ENCODE measurements at places on chromosomes 6 and 20.

- no peak for DNase-seq
These were observed 35.7 kb downstream of the RALY start for GRCh38 chr20:34029415-34029814.

DNA sequence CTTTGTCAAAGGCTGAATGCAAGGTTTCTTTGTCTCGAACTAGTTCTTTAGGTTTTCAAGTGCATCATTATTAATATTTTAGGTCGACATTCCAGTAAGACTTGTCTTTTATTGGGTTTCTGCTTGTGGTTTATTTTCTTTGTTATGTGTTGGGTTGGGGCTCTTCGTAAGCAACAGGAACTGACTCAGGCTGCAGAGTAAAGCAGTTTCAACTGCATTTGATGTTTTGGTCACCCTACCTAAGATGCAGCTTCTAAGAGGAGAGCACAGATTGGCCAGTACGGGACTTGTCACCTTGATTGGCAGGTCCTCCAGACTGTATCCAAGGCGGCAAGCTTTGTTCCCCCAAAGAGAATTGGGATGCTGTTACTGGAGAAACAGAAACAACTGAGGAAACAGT is 149.5 kb upstream of the SULF2 start:
- no peak for DNase-seq

- no peak for DNase-seq
These were observed 303.5 kb upstream of the RNF24 start for GRCh38 chr20:4318891-4319290.

GRCh38 chr6:32171234-32171633 is 4.7 kb downstream of the AGPAT1 start:
- no peak for DNase-seq

DNA sequence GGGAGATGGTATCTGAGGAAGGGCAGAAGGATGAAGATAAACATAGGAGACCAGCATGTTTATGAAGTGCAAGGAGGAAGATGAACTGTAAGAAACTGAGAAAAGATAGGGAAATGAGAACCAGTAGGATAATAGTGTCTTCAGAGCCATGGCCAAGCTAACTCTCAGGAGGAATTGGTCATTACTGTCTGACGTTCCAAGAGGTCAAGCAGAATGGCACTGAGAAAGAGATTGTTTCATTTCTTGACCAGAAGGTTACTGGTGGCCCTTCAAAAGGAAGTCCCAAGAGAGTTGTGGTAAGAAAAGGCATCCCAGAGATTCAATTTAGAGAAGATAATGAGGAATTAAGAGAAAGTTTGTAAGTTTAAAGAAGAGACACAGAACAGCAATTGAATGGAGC is 47.5 kb downstream of the EYA4 start:
- no peak for DNase-seq

GRCh38 chr6:160355001-160355400 is 6.8 kb downstream of the SLC22A3 start:
- no peak for DNase-seq

DNA sequence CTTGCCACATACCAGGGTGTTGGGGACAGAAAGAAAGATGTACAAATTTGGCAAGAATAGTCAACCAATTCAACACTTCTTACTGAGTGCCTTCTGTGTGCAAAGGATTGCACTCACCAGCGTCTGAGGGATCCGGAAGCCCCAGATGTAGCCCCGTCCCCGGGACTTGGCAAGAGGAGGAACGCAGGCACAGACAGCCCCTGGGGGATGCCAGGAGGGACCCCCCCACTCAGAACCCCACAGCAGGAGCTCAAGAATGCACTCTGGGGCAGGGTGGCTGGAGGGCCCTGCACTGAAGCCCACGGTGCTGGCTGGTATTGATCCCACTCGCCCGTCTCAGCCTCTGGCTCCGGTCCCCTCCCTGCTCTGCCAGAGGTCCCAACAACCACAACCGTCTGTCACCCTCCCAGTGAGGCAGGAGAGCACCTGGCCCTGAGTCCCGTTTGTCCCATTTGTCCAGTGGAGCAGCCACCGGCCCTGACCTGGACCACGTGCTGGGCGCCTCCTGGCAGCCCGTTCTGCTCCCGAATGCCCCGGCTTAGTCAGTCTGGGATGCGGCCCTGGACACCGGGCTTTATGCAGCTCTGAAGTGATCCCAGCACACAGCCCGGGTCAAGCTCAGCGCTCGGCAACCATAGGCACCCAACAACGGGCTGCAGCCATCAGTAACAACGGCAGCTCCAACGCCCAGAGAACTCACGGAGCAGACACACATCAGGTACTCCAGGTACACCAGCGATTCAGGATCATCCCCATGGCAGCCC is 128.7 kb downstream of the DLL1 start:
- DNase-seq = no peak

GRCh38 chr6:12369781-12370262 is 79.7 kb downstream of the EDN1 start:
- DNase-seq = no peak

DNA sequence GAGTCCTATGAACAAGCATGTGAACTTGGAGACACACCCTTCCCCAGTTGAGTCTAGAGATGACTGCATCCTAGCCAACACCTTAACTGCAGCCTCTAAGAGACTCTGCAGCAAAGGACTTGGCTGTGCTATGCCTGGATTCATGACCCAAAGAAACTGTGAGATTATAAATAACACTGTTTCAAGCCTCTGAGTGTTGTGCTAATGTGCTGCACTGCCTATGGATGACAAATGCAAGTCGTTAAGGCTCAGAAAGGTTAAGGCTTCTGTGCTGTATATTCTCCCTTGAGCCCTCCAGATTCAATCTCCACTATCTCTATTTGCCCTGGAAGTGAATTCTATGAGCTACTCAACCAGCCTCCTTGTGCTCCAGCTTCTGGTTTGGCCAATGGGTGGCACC is 116.5 kb upstream of the CBLN4 start:
- no peak for DNase-seq

DNA sequence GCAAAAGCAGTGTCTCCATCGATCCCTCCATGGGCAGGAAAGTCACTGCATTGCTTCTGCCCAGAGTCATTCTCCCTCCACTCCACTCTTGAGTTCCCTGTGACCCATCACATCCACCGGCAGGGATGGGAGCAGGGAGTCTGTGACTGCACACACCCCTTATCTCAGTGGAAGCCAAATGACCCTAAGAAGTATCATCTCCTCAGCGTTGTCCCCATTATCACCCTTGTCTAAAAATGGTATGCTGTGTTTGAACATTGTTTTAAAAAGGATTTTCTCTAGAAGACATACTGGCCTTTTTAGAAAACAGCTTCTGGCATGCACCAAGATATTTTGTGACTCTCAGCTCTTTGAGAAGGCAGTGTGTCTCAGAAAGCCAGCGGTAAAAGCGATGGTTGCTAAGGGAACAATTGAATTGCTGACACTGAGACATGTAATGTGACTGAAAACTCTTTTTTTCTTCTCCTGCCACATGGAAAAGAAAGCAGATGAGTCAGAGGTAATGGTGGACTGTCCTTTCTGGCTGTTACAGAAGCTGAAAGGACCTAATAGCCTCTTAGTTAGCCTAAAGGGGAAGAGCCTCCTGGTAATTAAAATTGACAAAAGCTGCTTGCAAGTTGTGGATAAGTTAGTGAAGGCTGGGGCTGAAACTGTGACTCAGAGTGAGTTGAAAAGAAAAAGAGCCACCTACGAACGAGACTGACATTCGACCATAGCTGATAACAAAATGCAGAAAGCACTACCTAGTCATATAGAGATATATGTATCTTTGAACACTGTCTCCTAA is 120.5 kb downstream of the MAP3K7 start:
- no peak for DNase-seq

DNA sequence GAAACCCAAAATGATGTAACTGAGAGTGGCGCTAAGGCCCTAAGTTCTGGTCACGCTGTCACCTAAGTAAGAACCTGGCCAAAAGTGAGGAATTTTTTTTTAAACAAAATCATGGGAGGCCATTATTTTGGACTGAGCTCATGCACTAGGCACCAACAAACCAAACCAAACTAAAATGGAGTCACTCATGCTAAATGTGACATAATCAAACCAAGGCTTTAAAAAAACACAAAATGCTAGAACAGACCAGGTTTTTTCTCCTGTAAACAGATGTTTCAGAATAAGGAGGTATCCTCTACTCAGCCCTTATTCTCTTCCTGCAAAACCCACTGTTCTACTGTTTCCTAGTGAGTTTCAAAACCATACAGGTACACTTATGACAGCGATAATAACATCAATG is 1.1 kb upstream of the C6orf89 start:
- DNase-seq = no peak

GRCh38 chr6:37048851-37049757 is 43.6 kb downstream of the FGD2 start:
- DNase-seq = peak; percentile 65

DNA sequence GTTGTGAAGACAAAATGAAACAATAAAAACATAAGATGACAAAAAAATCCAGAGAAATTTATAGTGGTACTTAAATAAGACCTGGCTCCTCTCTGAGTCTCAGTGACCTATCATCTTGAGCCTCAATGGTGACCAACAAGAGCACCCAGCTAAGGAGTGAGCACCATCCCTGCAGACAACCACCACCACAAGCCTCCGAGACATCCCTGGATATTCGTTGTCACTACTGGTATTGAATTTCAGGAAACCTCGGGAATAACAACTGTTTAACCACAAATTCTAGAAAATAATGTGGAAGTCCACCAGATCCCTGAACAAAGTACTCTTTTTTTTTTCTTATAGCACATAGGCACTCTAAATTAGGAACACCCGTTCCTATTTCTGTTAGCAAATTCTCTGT is 32.2 kb upstream of the ADGRF5 start:
- no peak for DNase-seq

GRCh38 chr6:88349511-88349910 is 183.4 kb upstream of the CNR1 start:
- DNase-seq = no peak

GRCh38 chr6:47159763-47160162 is 117.6 kb upstream of the ADGRF1 start:
- no peak for DNase-seq

GRCh38 chr20:46144432-46145025 is 26.4 kb downstream of the CD40 start:
- DNase-seq = no peak

- DNase-seq = no peak
These were observed 4.2 kb downstream of the RAMACL start for GRCh38 chr6:166582258-166582657.

DNA sequence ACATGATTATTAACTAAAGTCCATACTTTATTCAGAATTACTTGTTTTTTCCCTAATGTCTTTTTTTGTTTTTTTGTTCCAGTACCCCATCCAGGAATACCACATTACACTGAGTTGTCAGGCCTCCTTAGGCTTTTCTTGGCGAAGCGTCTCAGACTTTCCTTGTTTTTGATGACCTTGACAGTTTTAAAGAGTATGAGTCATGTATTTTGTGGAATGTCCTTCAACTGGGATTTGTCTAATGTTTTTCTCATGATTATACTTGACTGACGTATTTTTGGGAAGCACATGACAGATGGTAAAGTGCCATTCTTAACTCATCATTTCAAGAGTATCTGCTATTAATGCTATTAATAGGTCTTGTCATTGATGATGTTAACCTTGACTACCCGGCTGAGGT is 23.6 kb downstream of the ENPP1 start:
- DNase-seq = no peak
